Fibroblast of skin of scalp (primary cell): ENCODE measurements at places on chromosomes 11 and 22.

GRCh38 chr11:59710136-59710847 is 3.4 kb downstream of the OR10V1 start:
- no peak for DNase-seq

DNA sequence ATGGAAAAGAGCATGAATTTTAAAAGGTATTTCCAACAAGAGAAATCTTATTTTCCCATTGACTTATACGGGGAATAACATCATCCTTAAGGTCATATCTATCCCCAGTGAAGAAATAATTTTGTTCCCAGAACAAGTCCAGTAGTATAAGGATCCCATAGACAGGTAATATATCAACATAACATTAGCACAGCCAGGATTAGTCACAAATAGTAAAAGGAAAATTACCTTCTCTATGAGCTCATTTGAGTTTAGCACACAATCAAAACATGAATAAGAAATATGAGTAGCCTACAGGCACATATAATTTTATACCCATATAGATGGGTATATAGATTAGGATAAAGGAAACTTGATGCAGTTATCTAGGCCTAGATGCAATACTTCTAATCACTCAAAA is 2.8 kb upstream of the OR52K1 start:
- no peak for DNase-seq

DNA sequence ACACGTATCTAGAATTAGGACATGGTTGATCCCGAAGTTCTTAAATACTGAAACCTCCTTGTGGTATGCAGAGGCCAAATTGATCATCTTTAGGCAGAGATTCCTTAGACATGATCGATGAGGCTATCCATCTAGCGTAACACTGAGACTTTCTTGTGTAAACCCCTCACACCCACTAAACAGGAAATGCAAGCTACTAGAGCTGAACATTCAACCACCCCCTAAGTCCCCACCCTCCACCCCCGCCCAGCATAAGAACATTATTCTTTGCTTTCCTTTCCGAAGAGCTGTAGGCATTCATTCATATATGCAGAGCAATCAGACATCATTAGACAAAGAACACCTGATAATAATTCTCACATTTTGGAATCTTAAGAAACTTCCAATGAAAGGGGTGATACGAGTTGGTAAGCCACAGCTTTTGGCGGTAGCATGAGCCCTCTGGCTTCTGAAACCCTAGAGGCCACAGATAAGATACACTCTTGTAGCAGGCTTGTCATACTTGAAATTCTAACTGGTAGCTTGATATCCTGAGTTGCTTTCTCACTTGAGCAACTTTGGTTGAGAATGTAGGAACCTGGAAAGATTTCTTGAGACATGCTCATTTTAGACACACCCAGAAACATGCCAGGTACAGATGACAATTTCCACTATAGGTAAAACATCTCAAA is 42.2 kb downstream of the FLI1 start:
- no peak for DNase-seq

DNA sequence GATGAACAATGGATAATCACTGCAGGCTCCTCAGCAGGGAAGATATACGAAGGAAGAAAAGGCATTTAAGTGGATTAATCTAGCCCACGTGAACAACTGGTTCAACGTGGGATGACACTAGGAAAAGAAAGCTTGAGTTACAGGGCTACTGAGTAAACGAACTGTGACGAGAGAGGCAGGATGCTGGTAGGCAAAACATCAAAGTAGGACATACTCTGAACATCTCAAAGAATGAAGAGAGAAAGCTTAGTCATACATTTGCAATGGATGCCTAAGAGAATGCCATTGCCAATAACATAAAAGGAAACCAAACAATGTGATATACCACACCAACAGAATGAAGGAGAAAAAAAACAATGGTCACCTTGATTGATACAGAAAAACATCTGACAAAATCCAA is 12.9 kb downstream of the USP28 start:
- peak; percentile 36 for DNase-seq

DNA sequence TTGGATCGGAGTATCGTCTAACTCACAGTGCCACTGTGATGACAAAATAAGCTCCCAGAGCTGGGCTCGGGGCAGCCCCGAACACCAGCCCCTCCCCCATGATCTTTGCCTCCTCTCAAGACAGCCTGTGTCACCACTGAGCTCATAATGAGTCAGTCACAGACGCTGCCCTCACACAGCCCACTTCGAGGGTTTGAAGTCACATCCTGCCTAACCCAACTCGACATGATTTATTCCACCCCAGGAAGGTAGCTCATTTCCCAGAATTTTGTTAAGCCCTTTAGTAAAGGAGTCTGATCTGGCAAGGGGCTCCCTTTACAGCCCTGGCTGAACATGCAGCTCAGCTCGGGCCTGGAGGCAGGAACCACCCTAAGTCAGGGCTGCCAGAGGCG is 22.8 kb downstream of the MYH9 start:
- peak; percentile 90 for DNase-seq

DNA sequence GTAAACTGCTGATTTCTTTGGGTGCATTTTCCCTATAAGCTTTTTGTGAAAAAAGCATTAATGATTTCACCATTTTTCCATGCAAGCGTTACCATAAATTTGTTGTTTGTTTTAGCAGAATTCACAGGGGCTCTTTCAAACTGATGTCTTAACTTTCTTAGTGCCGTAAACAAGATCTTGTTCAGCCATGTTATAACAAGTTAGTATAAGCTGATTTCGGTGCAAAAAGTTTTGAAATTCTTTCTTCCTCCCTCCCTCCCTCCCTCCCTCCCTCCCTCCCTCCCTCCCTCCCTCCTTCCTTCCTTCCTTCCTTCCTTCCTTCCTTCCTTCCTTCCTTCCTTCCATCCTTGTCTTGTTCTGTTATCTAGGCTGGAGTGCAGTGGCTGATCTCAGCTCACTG is 71.7 kb upstream of the CHORDC1 start:
- DNase-seq: no peak

DNA sequence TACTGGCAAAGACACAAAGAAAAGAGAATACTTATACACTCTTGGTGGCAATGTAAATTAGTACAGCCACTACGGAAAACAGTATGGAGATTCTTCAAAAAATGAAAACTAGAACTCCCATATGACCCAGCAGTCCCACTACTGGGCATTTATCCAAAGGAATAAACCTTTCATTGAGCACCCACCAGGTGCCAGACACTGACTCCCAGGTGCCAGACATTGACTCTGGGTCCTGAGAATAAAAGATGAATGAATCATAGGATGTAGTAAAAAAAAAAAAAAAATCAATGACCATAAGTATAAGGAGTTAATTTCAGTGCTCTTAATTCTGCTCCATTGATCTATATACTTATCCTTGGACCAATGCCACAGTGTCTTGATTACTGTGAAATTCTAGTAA is 28.2 kb downstream of the HEPHL1 start:
- DNase-seq: no peak

- DNase-seq: no peak
These were observed 3.7 kb downstream of the PTPRCAP start for GRCh38 chr11:67433536-67434394.
